ENCODE measurements at places on chromosomes 11 and 22. TPM values are rescaled to one million over a fixed set of nuclear protein-coding genes. Genes with fewer than 3 reads are reported as not detected.

The PIK3C2A gene
- 32.9 TPM for total RNA-seq

The SULT4A1 gene
- total RNA-seq, result 0.45 TPM

The ABCC8 gene
- total RNA-seq, result 2.1 TPM

GRCh38 chr11:77425346-77425745, 48.5 kb downstream of the PAK1 start:
- DNase-seq, result no peak

DNA sequence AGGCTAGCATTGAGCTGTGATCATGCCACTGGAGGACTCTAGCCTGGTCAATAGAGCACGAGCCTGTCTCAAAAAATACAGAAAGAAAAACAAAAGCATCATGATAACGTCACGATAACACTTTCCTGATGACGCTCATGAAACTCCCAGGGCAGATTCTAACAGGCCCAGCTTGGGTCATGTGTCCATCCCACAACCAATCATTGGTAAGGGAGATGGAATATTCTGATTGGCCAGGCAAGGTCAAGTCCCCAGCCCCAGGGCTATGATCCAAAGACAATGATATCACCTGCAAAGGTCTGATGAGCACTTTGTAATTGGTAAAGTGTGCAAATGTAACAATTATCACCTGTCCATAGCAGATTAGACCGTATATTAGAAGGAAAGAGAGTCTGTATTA, 21.5 kb upstream of the DDX6 start:
- no peak for DNase-seq

The MS4A8 gene
- not detected for total RNA-seq

DNA sequence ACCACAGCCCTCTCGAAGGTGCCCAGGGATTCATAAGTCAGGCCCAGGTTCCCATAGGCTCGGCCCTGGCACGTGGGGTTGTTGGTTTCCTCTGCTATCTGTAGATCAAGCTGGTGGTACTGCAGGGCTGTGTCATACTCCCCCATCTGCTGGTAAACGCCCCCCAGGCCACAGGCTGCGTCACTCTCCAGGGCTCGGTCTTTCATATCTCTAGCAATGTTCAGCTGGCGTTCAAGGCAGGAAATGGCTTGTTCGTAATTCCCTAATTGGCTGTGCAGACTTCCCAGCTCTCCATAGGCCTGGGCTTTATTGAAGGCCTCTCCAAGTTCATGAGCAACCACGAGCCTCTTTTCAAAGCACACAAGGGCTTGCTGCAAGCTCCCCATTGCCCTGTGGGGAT, 186.4 kb upstream of the PITPNB start:
- no peak for DNase-seq

DNA sequence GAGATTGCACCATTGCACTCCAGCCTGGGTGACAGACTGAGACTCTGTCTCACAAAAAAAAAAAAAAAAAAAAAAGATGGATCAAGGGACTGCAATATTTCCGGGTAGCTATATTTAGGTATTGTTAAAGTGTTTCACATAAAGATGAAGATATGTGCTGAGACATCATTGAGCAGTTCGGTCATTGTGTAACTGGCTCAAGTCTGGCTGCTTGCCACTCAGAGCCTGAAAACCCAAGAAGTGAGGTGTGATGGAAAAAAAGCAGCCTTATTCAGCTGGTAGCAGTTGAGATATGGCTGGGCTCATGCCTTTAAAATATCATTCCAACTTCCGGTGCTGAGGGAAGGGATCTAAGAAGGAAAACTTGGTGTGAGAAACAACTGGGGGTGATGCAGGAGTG, 46.9 kb downstream of the LUZP2 start:
- DNase-seq, result no peak

The SLC22A9 gene
- total RNA-seq, result not detected

DNA sequence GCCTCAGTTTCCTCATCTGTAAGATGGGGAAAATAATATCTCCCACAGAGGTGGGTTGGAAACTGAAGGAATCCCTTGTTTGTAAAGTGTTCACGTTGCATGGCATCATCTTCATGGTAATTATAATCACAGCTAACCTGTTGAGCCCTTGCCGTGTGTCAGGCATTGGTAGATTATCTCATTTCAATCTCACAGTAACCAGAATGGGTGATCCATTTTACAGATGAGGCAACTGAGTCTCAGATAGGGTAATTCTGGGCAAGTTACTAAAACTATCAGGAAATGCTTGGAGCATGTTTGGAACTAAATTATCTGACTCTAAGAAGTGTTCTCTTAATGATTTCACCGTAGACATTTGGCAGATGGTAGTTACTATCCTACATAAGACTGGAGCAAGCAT, 109.4 kb downstream of the NAV2 start:
- no peak for DNase-seq

GRCh38 chr11:92975285-92975684, 5.8 kb downstream of the MTNR1B start:
- no peak for DNase-seq

The FGF3 gene
- total RNA-seq, result not detected

DNA sequence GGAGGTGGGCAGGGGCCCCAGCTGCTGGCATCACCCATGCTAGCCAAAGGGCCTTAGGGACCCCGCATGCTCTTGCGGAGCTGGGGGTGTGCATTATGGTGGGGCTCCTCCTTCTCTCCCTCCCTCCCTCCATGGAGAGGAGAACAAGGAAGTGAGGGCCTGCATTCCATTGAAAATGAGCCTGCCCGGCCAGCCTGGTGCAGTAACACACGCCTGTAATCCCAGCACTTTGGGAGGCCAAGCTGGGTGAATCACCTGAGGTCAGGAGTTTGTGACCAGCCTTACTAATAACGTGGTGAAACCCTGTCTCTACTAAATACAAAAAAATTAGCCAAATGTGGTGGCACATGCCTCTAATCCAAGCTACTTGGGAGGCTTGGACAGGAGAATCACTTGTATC, 22.4 kb downstream of the SNAP29 start:
- no peak for DNase-seq

The C22orf23 gene
- total RNA-seq, result 0.30 TPM

The GAL gene
- total RNA-seq, result not detected

The OR4C6 gene
- total RNA-seq, result not detected

The EFCAB6 gene
- total RNA-seq, result 1.5 TPM

Measured in left ventricle myocardium superior (tissue), 1 donor.